ENCODE measurements at places on chromosomes 13 and 19.

DNA sequence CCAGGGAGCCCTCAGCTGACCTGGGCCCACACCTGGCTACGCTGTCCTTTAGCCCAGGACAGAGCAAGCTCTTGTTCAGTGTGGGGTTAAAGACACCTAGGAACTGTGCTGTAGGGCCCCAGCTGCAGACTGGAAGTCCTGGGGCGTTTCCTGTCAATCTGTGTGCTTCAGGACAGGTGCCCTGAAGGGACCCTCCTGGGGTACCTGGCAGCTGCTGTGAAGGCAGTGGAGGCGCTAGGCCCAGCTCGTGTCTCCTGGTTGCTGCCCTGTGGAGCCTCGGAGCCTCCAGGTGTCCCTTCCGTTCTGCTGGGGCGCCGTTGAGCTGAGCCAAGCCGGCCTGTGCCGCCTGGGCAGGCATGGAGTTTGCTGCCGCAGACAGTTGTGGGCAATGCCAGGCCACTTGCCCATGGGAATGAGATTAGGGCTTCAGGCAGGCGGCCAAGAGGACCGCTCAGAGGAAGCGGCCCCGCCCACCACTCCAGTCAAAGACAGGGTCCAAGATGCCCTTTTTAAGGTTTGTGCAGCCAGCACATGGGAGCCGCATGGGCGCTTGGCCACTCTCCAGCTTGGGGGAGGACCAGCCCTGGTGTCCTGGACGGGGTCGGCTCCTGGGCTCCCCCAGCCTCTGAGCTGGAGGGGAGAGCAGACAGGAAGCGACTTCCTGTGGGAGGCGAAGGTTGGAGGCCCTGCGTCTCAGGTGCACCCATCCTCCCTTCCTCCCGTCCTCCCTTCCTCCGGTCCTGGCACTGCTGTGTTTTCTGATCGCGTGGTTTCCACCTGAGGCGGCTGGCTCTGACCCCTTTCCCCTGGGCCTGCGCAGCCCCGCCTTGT is 4.0 kb downstream of the PTBP1 start:
- no peak for DNase-seq

DNA sequence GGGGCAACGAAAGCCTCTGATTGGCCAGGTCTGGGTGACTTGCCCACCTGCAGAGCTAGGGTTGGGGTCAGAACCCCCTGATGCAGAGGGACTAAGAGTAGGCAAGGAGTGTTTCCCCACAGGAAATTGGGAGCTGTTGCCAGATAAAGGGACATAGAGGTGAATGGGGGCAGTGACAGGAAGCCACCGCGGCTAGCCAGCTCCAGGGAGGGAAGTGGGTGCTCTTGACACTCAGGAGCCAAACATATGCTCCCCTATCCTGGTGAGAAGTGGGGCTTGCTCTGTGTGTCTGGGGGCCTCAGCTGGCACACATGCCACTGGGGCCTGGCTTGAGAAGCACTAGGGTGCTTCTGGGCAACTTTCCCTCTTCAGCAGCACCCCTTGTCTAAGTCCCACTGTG is 26.0 kb downstream of the WDR88 start:
- DNase-seq, result no peak

- no peak for DNase-seq
These were observed 23.8 kb upstream of the C13orf42 start for GRCh38 chr13:51134763-51135365.

DNA sequence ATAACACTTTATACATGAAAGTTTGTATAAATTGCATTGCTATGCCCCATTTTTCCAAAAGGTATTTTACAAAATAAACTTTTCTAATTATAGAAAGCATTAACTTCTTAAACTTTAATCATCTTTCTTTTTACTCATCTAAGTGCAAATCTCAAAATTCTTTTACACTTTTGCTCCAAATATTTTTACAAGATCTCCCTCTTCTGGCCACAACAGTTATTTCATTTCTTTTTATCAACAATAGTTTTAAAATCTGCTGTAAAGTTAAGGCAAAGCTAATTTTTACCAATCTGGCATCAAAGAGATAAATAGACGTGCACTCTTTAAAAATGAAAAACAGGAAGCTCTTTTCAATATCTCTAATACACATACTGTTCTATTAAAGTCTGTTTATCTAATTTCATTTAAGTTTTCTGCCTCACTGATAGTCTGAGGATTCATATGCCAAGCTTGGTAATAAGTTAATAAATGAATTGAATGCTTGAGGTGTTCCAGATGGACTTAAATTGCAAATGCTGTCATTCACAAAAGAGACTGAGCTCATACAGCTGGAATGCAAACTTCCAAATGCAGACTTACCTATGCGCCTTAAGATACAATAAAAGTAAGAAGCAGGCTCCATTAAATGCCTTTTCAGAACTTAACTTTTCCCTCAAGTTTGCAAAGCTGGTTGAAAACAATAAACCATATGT is 583.0 kb upstream of the ATXN8OS start:
- DNase-seq, result no peak

DNA sequence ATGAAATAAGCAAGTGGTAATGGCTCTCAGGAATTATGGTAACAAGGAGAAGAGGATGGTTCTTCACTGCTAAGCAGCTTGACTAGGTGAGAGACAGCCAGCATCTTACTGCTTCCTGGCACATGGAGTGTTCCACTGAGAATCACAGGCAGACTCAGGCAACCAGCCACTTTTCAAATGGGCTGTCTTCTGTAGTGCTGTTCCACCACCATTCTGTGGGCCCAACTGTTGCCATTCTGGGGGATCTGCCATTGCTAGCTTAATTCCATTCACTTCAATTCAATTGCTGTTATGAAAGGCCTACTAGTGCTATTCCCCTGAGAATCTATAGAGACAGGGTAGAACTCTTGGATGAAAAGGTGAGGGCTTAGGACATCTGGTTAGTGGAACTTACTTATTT is 341.9 kb downstream of the KCNRG start:
- DNase-seq, result no peak

DNA sequence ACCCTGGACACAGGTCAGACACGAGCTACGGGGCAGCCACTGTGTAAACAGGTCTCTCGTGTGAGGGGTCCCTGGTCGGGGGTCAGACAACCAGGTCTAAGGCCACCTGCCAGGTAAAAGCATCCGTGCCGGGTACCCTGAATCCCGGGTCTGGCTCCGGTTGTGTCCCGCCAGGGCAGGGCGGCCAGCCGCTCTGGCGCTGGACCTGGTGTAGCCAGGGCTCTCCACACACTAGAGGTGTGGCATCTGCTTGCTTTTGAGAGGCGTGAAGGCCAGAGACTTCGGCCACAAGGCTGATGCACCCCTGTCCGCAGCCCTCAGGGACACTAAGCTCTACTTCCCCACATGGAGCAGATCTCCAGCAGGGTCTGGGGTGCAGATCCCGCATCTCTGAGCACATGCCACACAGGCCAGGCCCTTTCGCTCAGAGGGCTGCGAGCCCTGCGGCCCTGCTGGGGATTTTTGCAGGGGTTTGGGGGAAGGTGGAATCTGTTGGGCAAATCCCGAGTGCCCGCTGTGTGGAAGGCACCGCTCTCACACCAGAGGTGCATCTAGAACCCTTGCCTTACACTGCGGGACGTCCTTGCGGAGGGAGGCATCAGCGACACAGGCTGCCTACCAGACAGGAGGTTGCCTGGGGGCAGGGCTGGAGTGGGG is 13.8 kb upstream of the TIMM13 start:
- no peak for DNase-seq

DNA sequence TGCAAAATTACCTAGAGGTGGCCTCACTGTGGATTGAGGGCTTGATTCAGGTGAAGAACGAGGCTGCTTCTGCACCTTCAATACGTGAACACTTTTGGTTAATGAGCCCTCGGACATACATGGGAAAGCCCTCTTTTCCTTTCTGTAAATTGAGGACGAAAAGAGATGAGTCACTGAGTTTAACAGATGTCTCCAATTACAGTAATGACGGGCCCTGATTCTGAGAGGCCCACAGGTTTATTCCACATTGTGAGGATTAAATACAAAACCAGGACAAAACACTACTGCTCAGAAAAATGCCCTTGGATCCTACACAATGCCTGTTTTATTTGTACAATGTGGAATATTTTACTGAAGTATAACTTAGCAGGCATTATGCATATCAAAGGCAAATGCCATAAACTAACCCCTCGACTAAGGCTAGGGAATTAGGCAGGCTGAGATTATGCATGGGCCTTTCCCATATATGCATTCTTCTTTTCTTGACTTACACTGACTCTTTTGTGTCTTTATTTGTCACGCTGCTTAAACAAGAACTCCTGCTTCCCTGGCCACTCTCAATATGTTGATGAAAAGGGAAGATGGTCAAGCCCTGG is 819.9 kb downstream of the OLFM4 start:
- peak; percentile 31 for DNase-seq
